ENCODE measurements at places on chromosomes 1 and 21. TPM values are rescaled to one million over a fixed set of nuclear protein-coding genes. Genes with fewer than 3 reads are reported as not detected.

DNA sequence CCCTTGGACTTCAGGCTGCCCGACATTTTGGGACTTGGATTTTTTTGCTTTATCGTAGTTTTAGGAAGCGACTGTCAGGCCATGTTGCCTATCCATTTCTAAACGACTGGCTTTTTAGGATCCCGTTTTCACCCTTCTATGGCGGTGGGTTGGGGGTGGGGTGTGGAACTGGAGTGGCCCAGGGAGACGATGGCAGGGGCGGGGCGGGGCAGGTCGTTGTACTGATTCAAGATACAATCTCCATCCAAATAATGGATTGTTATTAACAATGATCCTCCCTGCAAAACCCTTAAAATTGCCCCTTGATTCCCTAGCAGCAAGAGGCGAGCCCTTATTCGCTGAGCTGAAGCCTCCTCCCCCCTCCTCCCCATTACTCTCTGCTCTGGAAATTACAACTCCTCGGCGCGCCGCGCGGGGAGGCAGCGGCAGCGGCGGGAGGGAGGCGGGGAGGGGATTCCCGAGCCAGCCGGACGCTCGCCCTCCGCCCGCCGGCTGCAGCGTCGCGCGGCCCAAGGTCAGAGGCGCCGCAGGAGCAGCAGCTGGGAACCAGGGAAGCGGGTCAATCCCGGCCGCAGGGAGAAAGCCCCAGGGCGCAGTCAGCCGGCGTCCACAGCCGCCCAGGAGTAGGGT, at the start of gene TRIM67:
Gene TRIM67 (plus strand): TSS at position 392 of the 630 bp plus-strand sequence. CDS start 912 bp downstream, outside the sequence.
- no peaks in the 10 kb centered on the region for H3K36me3 ChIP-seq
- no peak within 1 kb of the TSS for H3K27ac ChIP-seq
- peak; percentile 54 for DNase-seq
- H3K4me1 ChIP-seq = no peaks in the 10 kb centered on the region
- peaks cover 55% of the 10 kb centered on the region for H3K27me3 ChIP-seq

DNA sequence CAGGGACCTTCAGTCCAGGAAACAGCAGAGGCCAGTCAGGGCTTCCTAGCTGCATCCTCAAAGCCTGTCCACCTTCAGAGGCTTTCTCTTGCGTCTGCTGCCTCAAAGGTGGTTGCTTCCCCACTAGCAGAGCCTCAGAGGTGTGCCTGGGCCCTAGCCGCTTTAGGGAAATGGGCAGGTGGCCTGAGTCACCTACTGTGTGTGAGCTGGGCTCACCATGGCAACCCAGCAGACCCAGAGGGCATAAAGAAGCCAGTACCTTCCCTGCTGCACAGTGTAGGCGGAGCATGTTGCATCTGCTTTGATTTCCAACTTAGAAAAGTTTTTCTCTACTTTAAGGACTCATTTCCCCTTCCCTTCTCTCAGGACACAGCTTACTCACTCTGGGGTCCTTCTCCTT, 12.5 kb downstream of the SLC9A1 start:
- no peak for DNase-seq
- H3K4me1 ChIP-seq = peaks cover 20% of the 10 kb centered on the region
- no peaks in the 10 kb centered on the region for H3K36me3 ChIP-seq

TBX15 gene
- total RNA-seq = 0.42 TPM

MFSD2A gene
- 25.9 TPM for total RNA-seq

DNA sequence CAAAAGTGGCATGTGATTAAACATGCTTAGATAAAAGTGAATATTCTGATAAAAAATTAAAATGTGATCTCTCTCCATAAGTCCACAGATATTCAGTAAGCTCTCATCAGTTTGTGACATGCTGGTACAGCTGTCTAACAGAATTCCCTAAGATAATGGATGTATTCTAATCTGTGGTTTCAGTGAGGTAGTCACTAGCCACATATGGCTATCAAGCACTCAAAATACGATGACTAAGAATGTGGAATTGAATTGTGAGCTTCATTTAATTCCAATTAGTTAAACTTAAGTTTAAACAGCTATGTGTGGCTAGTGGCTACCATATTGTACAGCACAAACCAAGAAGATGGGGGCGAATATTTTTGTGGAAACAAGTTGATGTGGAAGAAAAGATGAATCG, 4.1 kb upstream of the REG4 start:
- H3K36me3 ChIP-seq = no peaks in the 10 kb centered on the region
- no peak overlapping the region for H3K27ac ChIP-seq
- no peaks in the 10 kb centered on the region for H3K27me3 ChIP-seq

DNA sequence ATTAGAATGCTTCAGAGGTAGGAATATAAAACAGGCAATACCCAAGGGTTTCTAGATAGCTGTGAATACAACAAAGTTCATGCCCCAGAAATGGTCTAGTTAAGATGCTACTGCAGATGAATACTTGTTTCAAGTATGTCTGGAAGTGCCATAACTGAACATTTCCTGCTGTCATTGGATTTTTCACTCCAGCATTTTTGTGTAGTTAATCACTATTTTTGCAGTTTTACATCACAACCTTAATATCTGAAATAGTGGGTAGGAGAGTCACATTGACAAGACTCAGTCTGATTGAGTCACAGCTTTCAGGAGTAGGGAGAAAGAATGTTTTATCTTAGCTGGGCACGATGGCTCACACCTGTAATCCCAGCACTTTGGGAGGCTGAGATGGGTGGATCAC, 126.4 kb upstream of the C1orf21 start:
- H3K27ac ChIP-seq = no peak overlapping the region
- H3K4me1 ChIP-seq = no peaks in the 10 kb centered on the region
- no peak overlapping the region for H3K4me3 ChIP-seq
- no peaks in the 10 kb centered on the region for H3K36me3 ChIP-seq
- H3K27me3 ChIP-seq = no peaks in the 10 kb centered on the region
- DNase-seq = no peak

DNA sequence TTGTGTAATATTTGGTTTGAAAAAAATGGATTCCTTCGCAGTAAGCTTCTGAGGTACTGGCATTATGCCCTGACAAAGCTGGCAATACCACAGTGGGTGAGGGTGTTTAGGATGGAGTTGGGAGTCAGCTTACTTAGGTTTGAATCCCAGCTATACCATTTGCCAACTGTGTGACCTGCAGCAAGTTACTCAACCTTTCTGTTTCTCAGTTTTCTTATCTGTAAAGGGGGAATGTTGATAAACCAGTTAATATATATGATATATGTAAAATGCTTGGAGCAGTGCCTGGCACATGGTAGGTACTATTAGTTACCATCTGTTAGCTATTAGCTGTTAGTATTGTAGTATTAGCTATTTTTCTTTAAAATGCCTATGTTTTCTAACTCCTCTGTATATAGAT, 4.9 kb upstream of the HDGF start:
- H3K4me3 ChIP-seq = no peak overlapping the region
- H3K27me3 ChIP-seq = no peaks in the 10 kb centered on the region
- no peak for DNase-seq
- H3K27ac ChIP-seq = no peak overlapping the region
- H3K36me3 ChIP-seq = no peaks in the 10 kb centered on the region

DNA sequence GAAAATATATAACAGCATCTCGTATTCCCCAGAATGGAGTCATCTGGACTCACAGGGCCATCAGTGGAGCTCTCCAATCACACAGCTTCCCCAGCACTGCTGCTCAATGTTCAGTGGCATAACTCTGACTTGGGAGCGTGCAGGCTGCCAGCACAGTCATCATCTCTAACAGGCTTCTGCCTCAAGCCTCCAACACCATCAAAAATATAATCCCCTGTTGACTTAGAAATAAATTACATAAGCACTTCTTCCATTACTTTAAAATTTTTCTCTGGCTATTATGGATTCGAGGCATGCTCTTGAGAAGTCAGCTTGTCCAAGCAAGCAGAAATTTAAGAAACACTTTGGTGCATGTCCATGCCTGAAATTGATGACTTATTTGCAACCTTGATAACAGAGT, 6.2 kb downstream of the DUSP23 start:
- no peaks in the 10 kb centered on the region for H3K36me3 ChIP-seq
- peaks cover 17% of the 10 kb centered on the region for H3K4me1 ChIP-seq
- no peaks in the 10 kb centered on the region for H3K27me3 ChIP-seq
- DNase-seq = no peak

TMIGD3 gene
- total RNA-seq = not detected

DNA sequence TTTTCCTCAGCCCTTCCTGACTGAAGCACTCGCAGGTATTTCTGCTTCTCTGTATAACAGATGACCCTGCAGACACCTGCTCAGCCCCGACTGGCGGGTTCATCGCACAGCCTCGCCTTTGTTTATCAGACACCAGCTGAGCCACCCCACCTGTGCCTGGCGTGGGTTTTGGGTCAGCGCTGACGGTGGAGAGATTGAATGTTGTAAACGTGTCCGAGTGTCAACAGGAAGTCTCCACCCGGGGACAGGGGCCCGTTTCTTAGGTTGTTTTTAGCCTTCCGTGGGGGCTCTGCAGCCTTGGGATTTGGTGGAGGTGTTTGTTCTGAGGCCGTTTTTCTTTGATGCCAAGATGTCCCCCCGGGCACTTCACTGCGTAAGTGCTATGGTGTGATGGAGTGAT, 60.1 kb downstream of the COL18A1 start:
- no peaks in the 10 kb centered on the region for H3K36me3 ChIP-seq
- H3K27ac ChIP-seq = no peak overlapping the region
- no peak overlapping the region for H3K4me3 ChIP-seq
- DNase-seq = no peak
- no peaks in the 10 kb centered on the region for H3K4me1 ChIP-seq
- H3K27me3 ChIP-seq = no peaks in the 10 kb centered on the region
